NCI-H446 treated with DMSO at 0.1 percent for 48 hours (cell line): ENCODE measurements at places on chromosomes 5 and 9.

DNA sequence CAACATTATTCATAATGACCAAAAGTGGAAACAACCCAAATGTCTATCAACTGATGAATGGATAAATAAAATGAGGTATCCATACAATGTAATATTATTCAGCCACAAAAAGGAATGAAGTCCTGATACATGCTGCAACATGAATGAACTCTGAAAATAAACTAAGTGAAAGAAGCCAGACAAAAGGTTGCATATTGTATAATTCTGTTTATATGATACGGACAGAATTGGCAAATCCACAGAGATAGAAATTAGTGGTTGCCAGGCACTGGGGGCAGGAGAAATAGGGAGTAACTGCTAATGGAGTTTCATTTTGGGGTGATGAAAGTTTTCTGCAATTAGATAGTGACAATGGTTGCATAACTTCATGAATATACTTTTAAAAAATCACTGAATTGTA lies 47.0 kb downstream of the KIF24 start:
- DNase-seq: no peak

GRCh38 chr5:135344349-135344748 lies 54.7 kb downstream of the MACROH2A1 start:
- no peak for DNase-seq

- no peak for DNase-seq
Observed at GRCh38 chr9:110148384-110148783, 59.6 kb downstream of the C9orf152 start.

DNA sequence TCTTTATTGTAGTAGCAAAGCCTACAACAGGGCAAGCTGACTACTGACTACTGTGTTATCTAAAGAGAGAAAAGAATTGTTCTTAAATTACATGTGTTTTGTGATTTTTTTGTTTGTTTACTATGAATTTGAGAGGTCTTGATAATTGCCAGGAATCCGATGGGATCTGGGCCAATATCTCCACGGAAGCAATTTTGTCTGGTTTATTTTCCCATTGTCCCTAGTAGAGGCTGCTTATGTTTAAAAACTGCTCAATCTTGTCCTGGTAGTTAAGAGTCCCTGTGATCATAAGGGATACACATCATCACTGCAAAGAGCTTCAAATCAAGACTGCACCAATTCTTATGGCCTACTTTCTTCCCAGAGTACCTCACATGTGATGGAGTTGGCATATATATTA lies 94.4 kb downstream of the GLDC start:
- no peak for DNase-seq

DNA sequence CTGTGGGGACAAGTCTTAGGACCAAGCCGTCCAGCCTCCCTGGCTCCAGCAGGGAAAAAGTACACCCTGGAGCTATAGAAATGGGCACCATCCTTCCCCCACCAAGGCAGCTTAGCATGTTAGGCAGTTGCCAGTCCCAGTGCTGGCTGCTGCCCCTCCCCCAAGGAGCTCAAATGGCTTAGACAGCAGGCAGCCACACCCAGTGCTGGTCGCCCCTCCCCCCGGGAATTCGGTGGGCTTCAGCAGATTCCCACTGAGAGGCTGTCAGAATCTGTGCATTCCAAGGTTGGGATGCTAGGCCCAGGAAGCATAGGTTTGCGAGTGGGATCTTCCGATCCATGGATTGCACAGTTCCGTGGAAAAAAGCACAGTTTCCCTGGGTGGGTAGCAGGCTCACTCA lies 105.2 kb upstream of the ITGA1 start:
- no peak for DNase-seq

DNA sequence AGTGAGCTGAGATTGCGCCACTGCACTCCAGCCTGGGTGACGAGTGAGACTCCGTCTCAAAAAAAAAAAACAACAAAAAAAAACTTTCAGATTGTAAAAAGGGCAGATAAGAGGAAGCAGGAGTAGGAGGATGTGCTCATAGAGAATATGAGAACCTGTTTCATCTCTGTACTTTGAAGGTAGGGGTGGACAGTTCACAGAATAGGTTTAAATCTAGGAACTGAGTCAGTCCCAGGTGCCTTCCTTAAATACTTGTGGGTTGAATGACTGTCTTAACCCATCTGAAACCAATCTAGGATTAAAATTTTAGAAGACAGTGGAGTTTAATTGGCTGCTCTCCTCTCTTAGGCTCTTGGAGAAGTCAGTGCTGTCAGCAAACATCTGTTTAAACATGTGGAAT lies 12.4 kb downstream of the POLK start:
- DNase-seq: no peak

DNA sequence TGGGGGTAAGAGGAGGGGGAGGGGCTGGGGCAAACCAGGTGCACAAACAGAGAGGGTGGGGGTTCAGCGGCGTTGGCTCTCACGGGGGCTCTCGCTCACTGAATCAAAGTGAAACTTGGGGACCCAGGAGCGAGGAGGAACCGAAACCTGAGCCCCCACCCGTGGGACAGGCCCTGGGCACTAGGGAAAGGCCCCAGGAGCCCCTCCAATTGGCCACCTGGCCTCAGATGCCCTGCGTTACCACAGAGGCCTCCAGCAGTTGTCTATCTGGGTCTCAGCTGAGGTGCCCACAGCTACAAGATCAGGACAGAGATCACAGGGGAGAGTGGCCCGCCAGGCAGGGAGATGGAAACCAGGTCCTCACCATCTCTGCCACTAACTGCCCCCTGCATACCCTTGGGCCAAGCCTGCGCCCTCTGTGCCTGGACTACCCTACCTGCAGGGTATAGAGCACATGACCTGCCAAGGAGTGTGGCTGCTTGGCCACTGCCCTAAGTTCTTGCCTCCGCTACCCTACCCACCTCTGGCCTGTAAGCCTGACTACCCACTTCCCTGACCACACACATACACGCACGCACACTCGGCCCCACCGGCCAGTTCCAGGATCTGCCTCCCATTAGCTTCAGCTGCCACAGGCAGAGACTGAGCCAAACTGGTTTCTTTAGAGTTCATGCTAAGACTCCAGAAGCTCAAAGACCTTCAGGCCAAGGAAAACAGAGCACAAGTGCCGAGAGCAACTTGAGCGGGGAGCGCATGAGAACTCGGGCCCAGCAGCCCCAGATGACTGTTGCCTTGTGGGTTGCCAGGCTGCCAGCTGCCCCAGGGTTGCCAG lies 39.9 kb downstream of the PAX5 start:
- no peak for DNase-seq

GRCh38 chr5:32225445-32225844 lies 51.3 kb upstream of the GOLPH3 start:
- DNase-seq: no peak

- DNase-seq: no peak
Observed at GRCh38 chr5:73887688-73888087, 261.7 kb downstream of the ARHGEF28 start.
